H4 (cell line): ENCODE measurements at places on chromosomes 7 and 10. TPM values are rescaled to one million over a fixed set of nuclear protein-coding genes. Genes with fewer than 3 reads are reported as not detected.
A peak's percentile ranks its signal among the peaks of the same experiment; 100 is the strongest.

DNA sequence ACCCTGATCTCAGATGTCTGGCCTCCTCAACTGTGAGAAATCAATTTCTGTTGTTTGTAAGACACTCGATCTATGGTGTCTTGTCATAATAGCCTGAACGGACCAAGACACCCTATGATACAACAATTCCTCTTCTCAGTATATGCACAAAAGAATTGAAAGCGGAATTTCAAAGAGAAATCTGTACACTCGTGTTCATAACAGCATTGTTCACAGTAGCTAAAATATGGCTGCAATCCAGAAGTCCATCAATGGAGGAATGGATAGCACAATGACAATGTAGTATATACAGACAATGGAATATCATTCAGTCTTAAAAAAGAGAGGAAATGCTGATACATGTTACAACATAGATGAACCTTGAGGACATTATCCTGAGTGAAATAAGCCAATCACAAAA lies 354.6 kb downstream of the SFMBT2 start:
- no peak for DNase-seq

GRCh38 chr7:105399043-105399725 lies 10.5 kb upstream of the SRPK2 start:
- no peak for DNase-seq

MALRD1 gene
- 0.16 TPM in 1 of 2 replicates, not detected in the other for total RNA-seq

ASB10 gene
- total RNA-seq, result not detected in 2 replicates

GRID1 gene
- 1.7 and 2.4 TPM in 2 replicates for total RNA-seq

GRCh38 chr7:81008901-81009300 lies 90.0 kb upstream of the SEMA3C start:
- no peak for DNase-seq

DNA sequence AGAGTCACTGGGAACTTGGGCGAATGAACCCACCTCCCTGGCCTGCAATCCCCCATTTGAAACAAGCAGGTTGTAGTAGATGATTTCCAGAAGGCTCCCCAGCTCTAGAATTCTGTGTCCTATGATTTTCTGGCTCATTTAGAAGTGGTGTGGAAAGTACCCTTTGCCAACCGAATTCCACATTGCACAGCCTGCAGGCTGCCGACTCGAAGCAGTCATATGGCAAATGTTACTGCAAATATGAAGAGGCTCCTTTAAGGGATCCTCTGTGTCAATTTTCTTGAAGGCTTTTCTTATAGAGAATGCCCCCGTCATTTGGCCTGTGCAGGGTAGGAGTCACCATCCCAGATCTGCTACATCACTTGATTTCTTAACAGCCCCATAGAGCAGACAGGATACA lies 5.6 kb downstream of the PODXL start:
- no peak for DNase-seq

GRCh38 chr10:48234787-48235186 lies 39.7 kb downstream of the FRMPD2 start:
- no peak for DNase-seq

GRCh38 chr7:105267244-105267643 lies 121.5 kb downstream of the SRPK2 start:
- peak; percentile 37 for DNase-seq

GRCh38 chr10:130109796-130110245 lies 809 bp downstream of the C10orf143 start:
- DNase-seq, result peak; percentile 76

- DNase-seq, result peak; percentile 85
Measured at GRCh38 chr7:20381406-20382034, 50.8 kb downstream of the ITGB8 start.

GRCh38 chr7:120041798-120042197 lies 231.2 kb upstream of the KCND2 start:
- no peak for DNase-seq

- no peak for DNase-seq
Measured at GRCh38 chr7:49850921-49851613, 77.6 kb downstream of the VWC2 start.

FGL2 gene
- total RNA-seq, result not detected in 2 replicates

GRCh38 chr10:30600005-30600404 lies 29.5 kb downstream of the LYZL2 start:
- no peak for DNase-seq

DNA sequence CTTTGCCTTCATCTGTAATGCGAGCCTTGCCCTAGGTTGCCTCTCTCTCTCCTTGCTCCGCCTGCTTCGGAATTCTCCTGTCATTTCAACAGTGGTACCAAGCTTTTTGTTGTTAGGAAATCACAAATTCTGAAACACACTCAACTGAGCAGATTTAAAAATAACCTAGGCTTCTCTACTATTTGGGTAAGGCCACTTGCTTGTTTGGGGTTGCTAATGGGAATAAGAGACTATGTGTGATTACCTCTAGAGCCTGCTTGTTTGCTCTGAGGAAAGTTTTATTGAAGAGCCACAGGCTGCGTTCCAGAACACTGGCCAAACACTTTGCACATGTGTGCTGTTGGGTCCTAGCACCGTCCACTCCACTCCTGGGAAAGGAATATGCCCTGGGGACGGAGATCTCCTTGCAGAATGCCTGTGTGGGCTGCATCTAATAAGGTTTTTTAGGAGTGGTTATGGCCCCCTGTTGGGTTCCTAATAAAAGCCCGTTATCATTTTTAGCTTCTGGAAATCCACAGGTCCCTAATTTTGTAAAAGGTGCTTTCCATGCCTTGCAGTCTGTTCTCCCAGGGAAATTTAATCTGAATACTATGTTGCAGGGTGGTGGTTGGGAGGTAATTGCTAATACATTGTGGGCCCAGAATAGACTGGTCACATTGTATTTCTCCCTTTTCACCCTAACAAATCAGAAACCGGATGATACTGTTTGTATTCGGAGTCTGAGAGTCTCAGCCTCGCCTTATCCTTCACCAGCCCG lies 68.7 kb upstream of the KLF6 start:
- DNase-seq, result peak; percentile 19

DNA sequence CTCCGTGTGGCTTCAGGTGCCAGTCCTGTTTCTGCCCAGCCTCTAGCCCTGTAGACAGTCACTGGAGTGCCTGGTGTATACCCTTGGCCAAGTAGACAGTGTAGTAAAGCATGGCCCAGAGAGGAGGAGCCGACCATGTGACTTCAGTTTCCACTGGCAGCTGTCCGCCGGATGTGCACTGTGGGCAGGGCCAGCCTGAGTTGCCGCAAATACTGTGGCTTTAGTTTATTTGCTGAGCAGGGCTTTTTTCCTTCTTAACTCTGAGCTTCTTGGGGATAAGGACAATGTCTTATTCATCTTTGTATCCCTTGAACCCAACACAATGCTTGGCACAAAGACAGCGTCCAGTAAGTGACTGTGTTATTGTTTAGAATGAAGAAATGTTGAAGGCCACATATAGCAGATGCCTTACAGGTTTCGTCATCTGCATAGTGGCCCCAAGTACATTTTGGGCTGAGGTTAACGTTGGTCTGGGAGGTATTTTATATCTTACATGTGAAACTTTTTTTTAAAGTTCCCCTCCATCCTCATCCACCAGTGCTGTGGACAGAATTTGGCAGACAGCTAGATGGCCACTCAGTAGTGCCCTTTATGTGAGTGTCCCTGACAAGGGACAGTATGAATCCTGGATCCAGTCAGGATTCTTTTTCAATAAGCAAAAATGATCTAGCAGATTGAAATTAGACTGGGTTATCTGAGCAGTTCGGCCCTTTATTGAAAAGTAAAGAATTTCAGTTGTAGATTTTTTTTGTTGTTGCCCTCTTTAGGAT lies 40.6 kb downstream of the CYP17A1 start:
- DNase-seq, result no peak

DNA sequence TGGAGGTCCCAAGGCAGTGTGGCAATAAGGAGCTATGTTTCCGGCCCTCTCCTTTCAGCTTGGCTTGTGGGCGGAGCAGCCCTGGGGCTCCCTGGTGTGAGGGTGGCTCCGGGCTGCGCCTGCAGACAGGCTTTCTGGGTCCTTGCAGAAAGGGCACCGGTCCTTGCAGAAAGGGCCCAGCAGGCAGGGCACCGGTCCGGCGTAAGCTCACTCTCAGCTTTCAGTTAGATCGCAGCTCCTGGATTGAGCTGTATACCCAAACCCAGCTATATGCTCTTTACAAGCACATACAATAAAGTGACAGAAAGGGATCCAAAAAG lies 293.8 kb upstream of the SHH start:
- no peak for DNase-seq

TMEM178B gene
- 0.04 TPM in 2 replicates for total RNA-seq

- no peak for DNase-seq
Measured at GRCh38 chr10:88104223-88104622, 240.8 kb downstream of the PTEN start.

GRCh38 chr10:118139321-118139720 lies 92.6 kb upstream of the RAB11FIP2 start:
- DNase-seq, result no peak

GRCh38 chr10:119285495-119286267 lies 78.3 kb downstream of the GRK5 start:
- no peak for DNase-seq

DNA sequence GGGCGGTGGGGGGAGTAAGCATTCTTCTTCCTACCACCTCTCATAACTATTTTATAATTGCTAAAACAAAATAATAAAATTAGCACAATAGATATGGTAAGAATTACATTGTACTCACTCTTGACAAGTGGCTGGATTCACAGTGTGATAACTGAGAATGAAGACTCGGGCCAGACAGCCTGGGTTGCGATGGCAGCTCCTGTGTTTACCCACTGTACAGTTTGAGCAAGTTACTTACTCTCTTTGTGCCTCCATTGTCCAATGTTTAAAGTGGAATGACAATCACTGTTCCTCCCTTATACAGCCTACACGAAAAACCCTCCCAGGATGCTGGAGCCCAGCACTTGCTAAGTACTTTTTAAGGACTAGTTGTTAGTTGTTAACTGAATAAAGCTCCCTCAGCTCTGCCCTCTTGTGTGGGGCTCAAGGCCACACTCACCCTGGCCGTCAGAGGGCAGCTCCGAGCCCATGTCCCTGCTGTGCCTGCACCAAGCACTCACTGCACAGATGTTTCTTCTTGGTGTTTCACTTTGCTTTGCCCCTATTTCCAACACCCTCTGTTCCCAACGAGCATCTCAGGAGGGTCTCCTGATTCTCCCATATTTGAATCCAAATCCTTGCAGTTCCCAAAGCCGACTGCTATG lies 56.4 kb upstream of the NPS start:
- DNase-seq, result no peak

DNA sequence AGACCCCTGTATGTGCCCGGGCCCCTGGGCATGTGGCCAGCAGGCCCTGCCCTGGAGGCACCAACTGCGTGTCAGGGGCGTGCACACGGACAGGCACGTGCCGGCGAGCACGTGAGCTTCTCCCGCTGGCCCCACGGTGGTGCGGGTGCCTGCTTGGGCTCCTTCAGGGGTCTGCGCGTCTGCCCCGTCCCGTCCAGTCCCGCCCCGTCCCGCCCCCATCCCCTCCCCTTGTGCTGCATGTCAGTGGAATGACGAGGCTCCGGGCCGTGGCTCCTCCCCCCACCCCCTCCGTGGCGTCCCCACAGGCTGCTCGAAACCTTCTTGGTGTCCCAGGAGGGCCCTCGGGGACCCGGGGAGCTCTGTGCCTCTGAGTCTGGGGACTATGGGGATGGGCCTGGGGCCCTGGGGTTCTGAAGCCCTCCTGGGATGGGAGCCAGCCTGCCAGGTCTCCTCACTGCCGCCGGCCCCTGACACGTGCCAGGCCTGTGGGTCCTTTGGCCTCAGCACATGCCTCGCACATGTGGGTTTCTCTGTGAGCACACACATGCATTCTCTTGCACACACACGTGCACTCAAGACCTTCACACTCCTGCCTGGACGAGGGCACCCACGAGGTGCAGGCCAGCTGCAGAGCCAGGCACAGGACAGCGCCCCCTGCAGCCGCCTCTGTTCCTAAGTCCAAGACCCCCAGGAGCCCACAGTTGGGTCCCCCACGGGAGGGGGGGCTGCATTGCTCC lies 27.5 kb upstream of the AMZ1 start:
- no peak for DNase-seq

DNA sequence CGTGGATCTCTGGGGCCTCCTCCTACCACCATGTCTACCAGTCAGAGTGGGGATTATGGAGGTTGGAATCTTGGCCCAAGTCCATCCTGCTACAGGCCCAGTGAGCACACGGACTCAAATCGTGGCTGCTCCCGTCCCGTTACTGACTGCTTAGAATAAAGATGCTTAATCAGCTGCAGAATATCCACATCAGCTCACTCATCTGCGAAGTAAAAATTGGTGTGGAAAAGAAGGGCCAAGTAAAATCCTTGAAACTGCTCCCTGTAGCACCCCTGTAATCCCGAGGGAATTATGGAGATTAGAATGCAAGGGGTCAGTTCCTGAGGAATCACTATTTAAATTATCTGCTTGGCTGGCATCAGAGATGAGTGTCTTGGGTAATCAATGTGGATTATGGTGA lies 13.0 kb upstream of the HTR5A start:
- DNase-seq, result no peak

DNA sequence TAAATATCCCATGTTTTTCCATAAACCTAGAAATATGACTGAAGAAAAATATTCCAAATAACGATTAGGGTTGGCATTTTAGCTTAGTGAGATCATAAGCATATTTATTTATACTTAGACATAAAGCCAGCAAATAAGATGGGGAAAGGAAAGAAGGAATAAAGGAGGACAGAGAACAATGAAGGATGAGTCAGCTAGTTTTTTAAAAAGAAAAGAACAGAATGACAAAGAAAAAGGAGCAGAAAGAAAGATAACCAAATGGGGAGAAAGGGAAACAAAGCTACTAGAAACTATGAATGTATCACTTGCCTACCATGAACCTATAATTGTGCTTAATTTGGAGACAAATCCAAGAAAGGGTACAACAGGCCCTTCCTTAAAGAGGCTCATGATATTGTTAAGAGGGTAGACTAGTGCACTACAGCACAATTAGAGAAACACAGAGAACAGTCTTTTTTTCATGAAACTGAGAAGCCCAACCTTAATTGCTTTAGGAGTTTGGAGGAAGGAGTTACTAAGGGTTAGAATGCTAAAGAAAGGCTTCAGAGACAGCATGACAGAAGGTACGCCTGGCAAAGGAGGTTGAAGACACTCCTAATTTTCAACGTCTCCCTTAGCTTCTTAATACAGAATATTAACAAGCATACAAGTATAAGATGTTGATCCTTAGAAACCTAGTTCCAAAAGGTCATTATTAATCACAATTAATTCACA lies 23.9 kb downstream of the HERPUD2 start:
- DNase-seq, result no peak

DNA sequence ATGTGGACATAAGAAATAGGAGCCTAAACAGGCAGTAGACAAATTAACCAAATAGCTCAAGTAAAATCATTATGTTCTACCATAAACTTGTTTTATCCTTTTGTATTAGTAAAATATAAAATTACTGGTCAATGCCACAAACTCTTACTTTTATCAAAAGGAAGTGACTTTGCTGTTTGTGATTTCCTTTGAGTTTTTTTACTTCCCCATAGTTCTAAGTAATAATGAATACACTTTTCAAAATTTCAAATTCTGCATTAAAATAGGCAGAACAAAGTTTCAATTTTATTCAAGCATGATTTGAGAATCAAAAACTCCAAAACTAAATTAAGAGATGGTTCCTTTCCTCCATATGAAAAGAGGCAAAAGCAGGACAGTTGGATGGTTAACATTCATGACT lies 139.7 kb upstream of the ABCB5 start:
- DNase-seq, result no peak

C10orf62 gene
- not detected in 2 replicates for total RNA-seq

- DNase-seq, result peak; percentile 56
Measured at GRCh38 chr10:99975942-99976809, 33.6 kb downstream of the DNMBP start.

NPY gene
- total RNA-seq, result not detected in 2 replicates

GATA3 gene
- total RNA-seq, result 0.21 and 0.64 TPM in 2 replicates
